ENCODE measurements at places on chromosomes 5 and 9. TPM values are rescaled to one million over a fixed set of nuclear protein-coding genes. Genes with fewer than 3 reads are reported as not detected.

CATSPER3 gene
- 0.62 TPM for polyA plus RNA-seq

CARD6 gene
- 0.19 TPM for polyA plus RNA-seq

SHROOM1 gene
- polyA plus RNA-seq = 11.8 TPM

DDX4 gene
- not detected for polyA plus RNA-seq

CD72 gene
- 4.5 TPM for polyA plus RNA-seq

CDX1 gene
- polyA plus RNA-seq = 0.06 TPM

ROPN1L gene
- 0.24 TPM for polyA plus RNA-seq

ORM2 gene
- polyA plus RNA-seq = 1.3 TPM

NANS gene
- polyA plus RNA-seq = 56.5 TPM

GPR21 gene
- 0.61 TPM for polyA plus RNA-seq

EQTN gene
- polyA plus RNA-seq = 0.23 TPM

KCNT1 gene
- polyA plus RNA-seq = 0.35 TPM

BARHL1 gene
- polyA plus RNA-seq = not detected

ANKRD34B gene
- 0.91 TPM for polyA plus RNA-seq

SYK gene
- 1.9 TPM for polyA plus RNA-seq

MCC gene
- polyA plus RNA-seq = 2.8 TPM

PROP1 gene
- polyA plus RNA-seq = not detected

PCDH12 gene
- 0.06 TPM for polyA plus RNA-seq

DNAJC18 gene
- polyA plus RNA-seq = 3.8 TPM

ENHO gene
- 60.4 TPM for polyA plus RNA-seq

OR1J2 gene
- polyA plus RNA-seq = not detected

Measured in H1 (cell line).